T-helper 9 cell (primary cell): ENCODE measurements at places on chromosomes 13 and 19.
A peak's percentile ranks its signal among the peaks of the same experiment; 100 is the strongest.

DNA sequence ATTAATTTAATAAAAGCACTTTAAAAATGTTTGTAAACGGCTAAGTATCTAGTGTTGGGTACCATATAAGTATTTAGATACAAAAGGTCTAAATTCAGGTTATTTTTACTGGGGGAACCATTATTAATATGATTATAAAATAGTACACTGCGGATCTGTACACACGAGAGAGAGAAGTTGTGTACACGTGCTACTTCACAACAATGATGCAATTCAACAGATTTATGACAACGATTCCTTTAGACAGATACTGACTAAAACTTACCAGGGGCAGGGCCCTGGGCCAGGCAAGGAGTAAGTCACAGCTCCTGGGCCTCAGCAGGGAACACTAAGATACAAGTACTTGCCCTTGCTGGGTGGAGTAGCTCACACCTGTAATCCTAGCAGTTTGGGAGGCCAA lies 29.1 kb upstream of the TPTE2 start:
- no peak for DNase-seq

- DNase-seq: no peak
These were observed 1.2 kb downstream of the SELENOW start for GRCh38 chr19:47779524-47780214.

DNA sequence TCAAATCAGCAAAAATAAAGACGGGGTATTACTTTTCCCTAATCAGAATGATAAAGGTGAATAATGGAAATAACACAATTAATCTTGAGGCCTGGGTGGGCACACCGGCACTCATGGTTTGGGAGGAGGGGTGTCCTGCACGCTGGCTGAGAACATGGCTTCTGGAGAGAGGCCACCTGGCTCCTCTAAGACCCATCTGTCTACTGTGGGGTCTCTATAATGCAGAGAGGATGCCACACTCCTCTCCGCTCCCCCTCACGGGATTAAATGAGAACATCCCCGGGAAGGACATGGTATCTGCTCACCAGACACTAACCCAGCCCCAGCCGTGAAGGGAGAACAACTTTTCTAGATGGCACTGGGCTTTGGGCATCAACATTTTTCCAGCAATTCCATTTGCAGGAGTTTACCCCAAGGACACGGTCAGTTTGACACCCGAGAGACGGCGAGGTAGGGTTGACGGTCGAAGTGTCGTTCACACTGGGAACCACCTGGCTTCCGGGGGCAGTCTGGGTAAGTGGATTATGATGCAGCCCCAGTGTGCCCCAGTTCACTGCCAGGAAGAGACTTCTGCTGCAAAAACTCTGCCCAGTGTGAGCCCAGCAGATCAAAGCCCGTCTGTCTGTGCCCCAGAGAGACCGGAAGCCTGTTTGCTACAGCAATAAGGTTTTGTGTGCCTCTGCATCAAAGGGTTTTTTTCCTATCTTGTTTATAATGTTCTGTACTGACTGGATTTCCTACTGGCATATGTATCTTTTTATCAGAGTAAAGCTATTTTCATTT lies 56.6 kb downstream of the CEBPG start:
- DNase-seq: peak; percentile 31

- no peak for DNase-seq
These were observed 16.0 kb downstream of the ILF3 start for GRCh38 chr19:10670182-10670581.

GRCh38 chr13:88840085-88840484 lies 1168.9 kb downstream of the SLITRK5 start:
- no peak for DNase-seq

- no peak for DNase-seq
These were observed 557.0 kb downstream of the SLITRK1 start for GRCh38 chr13:83325125-83325853.

GRCh38 chr19:7772752-7773291 lies 9.8 kb downstream of the CLEC4M start:
- DNase-seq: no peak

- DNase-seq: no peak
These were observed 2.1 kb downstream of the MICOS13 start for GRCh38 chr19:5678071-5678718.

DNA sequence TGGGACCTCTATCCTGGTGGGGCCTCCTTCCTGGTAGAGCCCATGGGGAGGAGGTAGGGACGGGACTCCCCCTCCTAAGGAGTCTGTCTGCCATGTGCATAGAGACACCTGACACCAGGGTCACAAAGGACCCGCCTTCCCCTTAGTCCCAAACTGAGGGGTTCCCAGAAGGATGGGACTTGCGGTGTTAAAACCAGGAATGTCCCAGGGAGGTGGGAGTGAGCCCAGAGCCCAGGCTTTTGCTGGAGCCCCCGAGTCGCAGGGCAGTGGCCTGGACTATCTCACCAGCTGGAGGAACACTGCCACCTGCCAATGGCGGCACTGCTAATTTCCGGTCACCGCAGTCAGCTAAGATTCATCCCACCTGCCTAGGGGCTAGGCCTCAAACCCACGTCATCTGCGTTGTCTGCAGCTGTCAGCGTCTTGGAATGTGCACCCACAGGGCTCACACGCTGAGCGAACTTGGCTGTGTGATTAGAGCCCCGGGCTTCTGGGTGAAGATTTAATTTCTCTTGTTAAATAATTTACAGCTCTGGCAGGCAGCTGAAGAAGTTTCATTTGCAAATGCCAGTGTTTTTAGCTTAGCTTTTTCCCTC lies 31.9 kb upstream of the ATP11A start:
- DNase-seq: no peak

- no peak for DNase-seq
These were observed at the start of gene LRRC25 for GRCh38 chr19:18397242-18398202. Gene LRRC25, minus strand, starts transcription at chr19:18397622. Its CDS starts 659 bp downstream, at chr19:18396963.

- no peak for DNase-seq
These were observed 651.8 kb downstream of the PCDH9 start for GRCh38 chr13:66578305-66578704.

- peak; percentile 32 for DNase-seq
These were observed 941 bp downstream of the MYPOP start for GRCh38 chr19:45901432-45901911.

DNA sequence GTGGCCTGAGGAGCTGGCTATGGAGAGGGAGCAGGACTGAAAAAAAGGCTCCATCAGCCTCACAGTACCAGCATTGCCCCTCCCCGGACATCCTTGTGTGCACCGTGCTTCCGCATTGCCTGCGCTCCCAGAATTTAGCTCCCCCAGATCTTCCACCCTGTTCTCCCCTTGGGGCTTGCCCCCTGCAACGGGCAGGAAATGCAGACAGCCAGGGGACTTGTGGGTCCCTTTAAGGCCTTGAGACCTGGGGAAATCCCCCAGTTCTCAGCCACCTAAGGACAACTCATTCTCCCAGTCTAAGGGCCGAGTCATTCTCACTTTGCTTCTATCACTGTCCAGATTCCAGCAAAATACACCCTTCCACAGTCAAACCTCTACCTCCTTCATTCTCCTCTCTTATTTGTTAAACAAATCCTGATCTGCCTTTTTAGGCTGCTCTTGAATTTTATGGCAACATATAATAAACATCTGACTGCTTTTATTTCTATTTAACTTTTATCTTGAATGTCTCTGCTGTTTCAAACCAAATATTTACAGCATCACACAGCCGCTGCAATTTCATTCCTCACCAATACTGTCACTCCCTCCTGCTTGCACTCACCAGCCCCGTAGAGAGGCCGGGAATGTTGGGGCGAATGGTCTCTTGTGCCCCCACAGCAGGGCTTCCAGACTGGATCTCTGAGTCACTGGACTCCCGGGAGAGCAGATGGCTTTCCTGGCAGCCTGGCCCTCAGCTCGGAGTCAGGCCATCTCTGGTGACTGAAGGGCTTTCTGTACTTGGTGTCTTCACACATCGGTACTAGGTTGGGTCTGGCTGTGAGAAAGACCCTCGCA lies 221.9 kb downstream of the TSHZ3 start:
- DNase-seq: no peak

GRCh38 chr19:1362387-1363257 lies 21.1 kb upstream of the NDUFS7 start:
- DNase-seq: no peak

GRCh38 chr13:32036126-32036695 lies 4.6 kb downstream of the FRY start:
- no peak for DNase-seq

GRCh38 chr19:15759962-15760565 lies 22.3 kb downstream of the OR10H3 start:
- no peak for DNase-seq

- DNase-seq: no peak
These were observed 40.2 kb downstream of the OLFM4 start for GRCh38 chr13:53068585-53069520.

DNA sequence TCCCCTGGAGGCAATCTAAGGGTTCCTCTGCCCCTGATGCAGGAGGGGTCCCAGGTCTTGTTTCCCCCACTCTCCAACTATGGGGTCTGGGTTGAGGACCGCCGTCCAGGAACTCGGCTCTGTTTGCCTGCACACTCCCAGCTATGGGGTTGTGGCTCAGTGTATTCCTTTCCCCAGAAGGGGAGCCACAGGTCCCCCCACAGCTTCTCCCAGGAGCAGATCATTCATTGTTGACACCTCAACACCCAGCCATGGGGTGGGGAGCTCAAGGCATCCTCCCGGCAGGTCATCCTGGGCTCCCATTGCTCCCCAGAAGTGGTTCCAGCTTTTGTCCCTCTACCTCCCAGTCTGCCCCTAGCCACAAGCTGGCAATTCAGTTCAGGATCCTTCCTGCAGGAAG lies 975 bp downstream of the ZNF358 start:
- DNase-seq: no peak

- DNase-seq: no peak
These were observed 1074.4 kb upstream of the PRR20A start for GRCh38 chr13:56066321-56066720.

DNA sequence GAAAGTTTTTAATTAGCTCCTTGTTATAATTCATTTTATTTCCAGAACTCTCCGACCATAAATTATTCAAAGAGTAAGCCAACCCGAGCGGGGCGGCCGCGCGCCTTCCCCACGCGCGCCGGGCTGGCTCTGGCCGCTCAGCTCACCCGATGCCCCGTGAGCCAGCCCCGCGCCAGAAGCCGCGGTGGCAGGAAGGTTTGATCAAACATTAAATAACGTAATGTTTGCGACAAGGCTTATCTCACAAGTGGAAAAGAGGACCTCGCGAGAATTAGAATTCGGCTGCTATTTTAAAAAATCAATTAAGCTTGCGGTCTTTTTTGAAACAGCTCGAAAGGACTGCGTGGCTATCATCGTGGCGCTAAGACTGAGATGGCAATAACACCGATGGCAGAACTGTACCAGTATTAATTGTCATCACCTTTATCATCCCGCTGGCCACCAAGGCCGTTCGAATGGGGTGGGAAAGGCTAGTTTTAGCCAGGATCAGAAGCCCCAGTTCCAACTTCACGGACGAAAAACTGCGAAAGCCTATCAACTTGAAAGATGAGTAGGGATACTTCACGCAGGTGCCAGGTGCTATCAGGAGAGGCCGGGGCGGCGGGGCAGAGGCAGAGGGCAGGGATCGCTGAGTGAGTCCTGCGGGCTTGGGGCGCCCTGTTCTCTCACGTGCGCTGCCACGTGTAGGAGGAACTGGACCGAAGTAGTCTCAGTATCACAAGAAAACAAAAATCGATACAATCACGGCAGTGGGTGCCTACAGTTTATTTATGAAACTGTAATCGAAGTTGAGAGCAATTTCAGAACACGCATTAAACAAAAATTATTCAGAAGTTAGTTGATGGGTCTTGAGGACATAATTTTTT lies 6.4 kb downstream of the POU4F1 start:
- DNase-seq: no peak
